Transverse colon (tissue), 4 donors: ENCODE measurements at places on chromosomes 13 and 19. TPM values are rescaled to one million over a fixed set of nuclear protein-coding genes. Genes with fewer than 3 reads are reported as not detected.

DNA sequence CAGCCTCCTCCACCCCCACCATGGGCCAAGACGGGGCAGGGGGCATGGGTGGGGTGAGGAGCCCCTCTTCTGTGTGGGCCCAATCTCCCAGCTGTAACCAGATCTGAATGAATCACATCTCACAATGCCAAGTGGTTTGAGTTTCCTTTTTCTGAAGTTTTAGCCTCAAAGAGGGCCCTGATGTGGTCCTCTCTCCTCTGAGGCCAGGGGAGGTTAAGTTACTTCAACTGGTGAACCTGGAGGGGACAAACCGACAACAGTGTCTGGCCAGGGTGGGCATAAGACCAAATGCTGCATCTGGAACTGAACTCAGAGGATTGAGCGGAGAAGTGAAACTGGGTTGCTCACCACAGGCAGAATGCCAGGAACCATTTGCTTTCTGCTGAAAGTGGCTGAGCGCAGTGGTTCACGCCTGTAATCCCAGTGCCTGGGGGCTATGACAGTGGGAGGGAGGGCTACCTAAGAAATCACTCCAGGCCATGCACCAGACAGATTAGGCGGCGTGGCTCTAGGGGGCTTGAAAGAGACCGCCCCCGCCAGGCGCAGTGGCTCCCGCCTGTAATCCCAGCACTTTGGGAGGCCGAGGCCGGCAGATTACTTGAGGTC, 15.4 kb upstream of the IRGC start:
- DNase-seq = peak; percentile 51

The COL4A1 gene
- total RNA-seq = 46.4 TPM

GRCh38 chr13:21948769-21949474, 278.0 kb downstream of the FGF9 start:
- DNase-seq = no peak

DNA sequence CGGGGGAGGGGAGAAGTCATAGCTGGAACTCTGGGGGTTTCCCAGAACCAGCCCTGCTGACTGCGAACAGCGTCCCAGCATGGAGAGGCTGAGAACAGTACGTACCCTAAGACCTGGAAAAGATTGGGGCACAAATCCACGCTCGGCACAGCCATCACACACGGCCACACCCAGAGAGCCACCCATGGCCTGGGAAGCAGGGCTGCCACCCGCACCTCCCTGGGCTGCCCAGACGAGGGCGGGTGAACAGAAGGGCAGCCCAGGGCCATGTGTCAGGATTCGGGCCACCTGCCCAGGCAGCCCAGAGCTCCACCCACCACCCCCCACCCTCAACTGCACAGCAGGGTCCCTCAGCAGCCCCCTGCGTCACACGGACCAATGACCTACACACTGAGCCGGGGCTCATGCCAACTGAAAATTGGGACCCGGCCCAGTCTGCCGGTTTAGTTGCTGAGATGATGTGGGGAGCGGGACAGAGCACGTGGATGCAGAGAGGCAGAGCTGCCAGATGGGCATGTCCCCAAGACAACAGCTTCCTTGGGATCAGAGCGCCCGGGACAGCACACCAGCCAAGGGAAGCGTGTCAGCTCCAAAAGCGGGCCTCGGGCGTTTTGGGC, 8.5 kb downstream of the UBXN6 start:
- DNase-seq = no peak

The FLT1 gene
- total RNA-seq = 2.6 TPM

- no peak for DNase-seq
Observed at GRCh38 chr19:46885411-46885810, 24.6 kb downstream of the ARHGAP35 start.

The CD79A gene
- 8.2 TPM for total RNA-seq

DNA sequence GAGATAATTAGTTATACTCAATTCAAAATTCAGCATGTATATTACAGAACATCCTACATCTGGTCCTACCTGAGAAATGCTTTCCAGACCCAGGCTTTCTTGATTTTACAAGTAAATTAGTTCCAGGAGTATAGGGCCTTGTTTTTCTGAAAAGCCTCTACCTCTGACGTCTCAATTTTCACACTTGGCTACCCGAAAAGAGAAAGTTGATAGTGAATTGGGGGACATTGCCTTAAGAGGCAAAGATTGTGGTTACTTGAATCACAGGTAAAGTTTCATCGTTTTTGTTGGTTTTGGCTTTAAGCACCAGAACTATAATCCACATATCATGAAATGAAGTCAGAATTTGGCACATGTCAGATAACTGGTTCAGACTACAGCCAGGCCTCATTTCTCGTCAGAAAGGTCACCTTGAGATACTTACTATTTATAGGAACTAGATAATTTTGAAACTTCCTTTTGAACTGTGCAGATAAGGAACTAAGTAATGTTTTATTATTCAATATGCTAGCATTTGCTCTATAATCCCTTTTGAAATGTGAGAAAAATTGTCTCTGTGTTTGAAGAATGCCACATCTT, 30.8 kb downstream of the FAM124A start:
- DNase-seq = no peak

The RXFP2 gene
- total RNA-seq = not detected

GRCh38 chr19:7385062-7385461, 36.3 kb downstream of the ARHGEF18 start:
- DNase-seq = no peak

- peak; percentile 76 for DNase-seq
Observed at GRCh38 chr13:110914331-110915056, 375 bp downstream of the ANKRD10 start.

DNA sequence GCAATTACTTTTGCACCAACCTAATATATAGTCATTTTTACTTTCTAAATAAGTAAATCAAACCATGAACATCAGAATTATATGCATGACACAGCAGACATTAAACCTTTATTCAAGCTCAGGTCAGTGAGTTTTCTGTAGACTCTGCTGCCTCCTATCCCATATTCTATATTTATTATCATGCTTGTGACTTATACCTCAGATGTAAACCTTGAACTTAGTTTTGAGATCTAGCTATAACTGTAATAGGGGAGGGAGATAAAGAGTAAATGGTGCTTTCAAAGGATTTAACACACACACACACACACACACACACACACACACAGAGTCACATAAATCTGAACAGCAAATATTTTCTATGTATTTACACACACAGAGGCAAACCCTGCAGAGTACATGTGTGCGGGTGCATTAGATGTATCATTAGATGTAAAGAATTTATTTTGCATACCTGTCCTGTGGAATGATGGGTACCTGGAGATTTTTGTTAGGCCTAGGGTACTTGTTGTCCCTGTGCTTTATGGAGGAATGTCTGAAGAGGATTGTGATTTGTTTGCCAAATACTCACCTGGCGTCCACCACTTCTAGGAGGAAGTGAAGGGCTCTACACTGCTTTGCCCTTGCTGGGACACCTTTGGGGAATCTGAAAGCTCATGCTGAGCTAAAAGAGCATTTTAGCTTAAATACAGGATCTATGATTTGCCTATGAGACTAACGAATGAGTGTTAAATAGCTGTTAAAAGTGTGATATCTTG, 521.9 kb downstream of the KLF5 start:
- DNase-seq = no peak

- peak; percentile 80 for DNase-seq
Observed at GRCh38 chr19:54462655-54463530, 685 bp downstream of the LENG9 start.

GRCh38 chr19:10640361-10640760, 13.8 kb upstream of the ILF3 start:
- peak; percentile 58 for DNase-seq

DNA sequence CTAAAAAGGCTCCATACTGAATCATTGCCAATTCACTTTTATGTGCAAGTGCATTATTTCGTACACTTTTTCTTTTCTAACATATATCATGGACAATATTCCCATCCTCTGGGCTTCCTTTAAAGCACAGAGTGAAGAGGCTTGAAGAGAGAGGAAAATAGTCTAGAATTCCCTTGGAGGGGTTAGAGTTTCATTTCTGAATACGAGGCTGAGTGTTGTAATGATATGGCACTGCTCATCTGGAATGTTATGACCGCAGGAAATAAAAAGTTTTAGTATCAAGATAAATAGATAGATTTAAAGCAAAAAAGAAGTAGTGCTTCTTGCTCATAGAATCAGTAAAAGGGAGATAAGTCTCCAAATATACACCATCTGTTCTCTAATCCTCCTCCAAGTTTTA, 412.3 kb upstream of the SLITRK1 start:
- DNase-seq = no peak

DNA sequence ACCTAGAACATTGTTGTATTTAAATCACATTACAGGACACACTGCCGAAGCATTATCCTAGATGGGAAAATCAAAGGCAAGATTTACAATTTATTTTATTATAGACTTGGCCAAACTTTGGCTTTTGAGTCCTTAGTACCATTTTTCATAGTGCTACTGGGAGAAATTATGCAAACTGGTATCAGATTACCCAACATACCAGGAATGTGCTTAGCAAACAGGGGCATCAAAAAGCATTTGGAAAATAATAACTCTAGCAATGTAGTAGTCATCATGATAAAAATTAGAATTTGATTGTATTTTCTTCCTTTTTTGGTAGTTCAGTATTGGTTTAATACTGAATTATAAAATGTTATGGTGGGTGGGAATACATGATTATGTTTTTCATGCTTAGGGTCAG, 34.0 kb downstream of the GPC6 start:
- DNase-seq = no peak

The THSD1 gene
- 1.8 TPM for total RNA-seq

DNA sequence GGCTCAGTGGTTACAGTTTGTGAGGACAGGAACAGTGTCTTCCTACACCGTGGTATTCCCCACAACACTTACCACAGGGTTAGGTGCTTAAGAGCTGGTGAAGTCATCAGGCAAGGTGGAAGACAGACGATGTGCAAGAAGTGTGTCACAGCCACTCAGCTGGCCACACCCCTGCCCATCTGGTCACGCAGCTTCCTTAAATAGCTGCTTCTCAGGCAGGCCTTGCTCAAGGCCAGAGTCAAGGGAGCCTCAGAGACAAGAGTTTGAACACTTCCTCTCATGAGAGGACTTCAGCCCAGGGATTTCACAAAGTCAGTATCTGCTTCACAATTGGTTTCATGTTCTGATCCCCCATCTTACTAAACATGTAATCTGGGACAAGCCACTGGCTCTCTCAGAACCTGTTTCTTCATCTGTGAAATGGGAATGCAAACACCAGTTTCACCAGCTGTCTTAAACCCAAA, 80.3 kb upstream of the FRY start:
- DNase-seq = peak; percentile 48

DNA sequence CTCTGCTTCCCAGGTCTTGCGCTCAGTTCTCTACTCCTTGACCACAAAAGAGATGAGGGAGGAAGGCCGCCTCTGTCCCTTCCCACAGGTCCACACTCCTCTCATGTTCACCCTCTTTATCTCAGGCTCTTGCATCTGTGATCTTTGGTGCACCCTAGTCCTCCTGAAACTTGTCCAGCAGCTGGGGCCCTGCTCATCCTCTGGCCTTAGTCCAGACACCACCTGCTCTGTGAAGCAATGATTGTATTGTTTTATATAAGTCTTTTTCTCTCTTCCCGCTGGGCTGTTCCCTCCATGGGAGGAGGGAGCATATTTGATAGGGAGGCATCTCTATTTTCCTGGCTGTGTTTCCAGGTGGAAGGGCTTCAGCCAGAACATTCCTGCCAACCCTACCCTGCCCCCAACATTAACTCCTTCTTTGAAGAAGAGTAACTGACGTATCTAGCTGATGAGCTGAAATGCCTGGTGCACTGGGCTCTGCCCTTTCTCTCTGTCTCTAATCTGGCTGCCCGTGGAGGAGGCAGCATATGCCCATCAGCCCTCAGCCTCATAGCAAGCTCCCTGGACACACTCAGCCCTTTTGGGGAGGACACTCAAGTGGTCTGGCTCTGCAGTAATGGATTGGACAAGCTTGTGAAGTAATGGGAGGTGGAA, 38.2 kb upstream of the SIAH3 start:
- no peak for DNase-seq

The ENOX1 gene
- 6.4 TPM for total RNA-seq

GRCh38 chr19:56508290-56508778, 679 bp downstream of the ZNF471 start:
- DNase-seq = no peak

- no peak for DNase-seq
Observed at GRCh38 chr13:31476266-31476665, 263.1 kb upstream of the RXFP2 start.
